ENCODE measurements at places on chromosomes 4 and X. TPM values are rescaled to one million over a fixed set of nuclear protein-coding genes. Genes with fewer than 3 reads are reported as not detected.
A peak's percentile ranks its signal among the peaks of the same experiment; 100 is the strongest.

- no peaks in the 10 kb centered on the region for H3K27me3 ChIP-seq
- no peak overlapping the region for H3K4me3 ChIP-seq
- DNase-seq, result no peak
- no peaks in the 10 kb centered on the region for H3K4me1 ChIP-seq
- H3K27ac ChIP-seq, result no peak overlapping the region
Measured at GRCh38 chrX:123455693-123456092, 271.6 kb downstream of the GRIA3 start.

DNA sequence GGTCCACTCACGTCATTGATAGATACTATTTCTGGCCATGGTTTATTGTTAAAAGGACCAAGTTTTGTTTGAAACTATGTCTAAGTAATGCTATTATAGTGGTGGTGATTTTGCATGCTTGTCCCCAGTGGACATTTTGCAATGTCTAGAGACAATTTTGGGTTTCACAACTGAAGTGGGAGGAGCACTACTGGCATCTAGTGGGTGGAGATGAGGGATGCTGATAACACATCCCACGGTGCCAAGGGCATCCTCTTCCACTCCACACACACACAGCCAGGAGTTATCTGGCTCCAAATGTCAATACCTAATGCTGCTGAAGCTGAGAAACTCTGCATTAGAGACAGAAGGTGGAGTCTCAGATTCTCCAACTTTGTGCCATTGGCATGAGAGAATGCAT lies 131.2 kb downstream of the FRMPD4 start:
- H3K4me1 ChIP-seq, result peaks cover 9% of the 10 kb centered on the region
- no peak for DNase-seq
- H3K27ac ChIP-seq, result no peak overlapping the region
- no peak overlapping the region for H3K4me3 ChIP-seq
- no peaks in the 10 kb centered on the region for H3K36me3 ChIP-seq
- no peaks in the 10 kb centered on the region for H3K27me3 ChIP-seq

- no peak for DNase-seq
- H3K27me3 ChIP-seq, result no peaks in the 10 kb centered on the region
- H3K4me3 ChIP-seq, result peak overlapping the region; percentile 100
- H3K36me3 ChIP-seq, result no peaks in the 10 kb centered on the region
- H3K4me1 ChIP-seq, result peaks cover 59% of the 10 kb centered on the region
Measured at GRCh38 chrX:153969904-153970356, 1.7 kb downstream of the HCFC1 start.

GRCh38 chrX:95056901-95057300 lies 1382.9 kb downstream of the FAM133A start:
- no peaks in the 10 kb centered on the region for H3K27me3 ChIP-seq
- no peaks in the 10 kb centered on the region for H3K36me3 ChIP-seq
- no peak overlapping the region for H3K27ac ChIP-seq
- no peak overlapping the region for H3K4me3 ChIP-seq

Gene GABRQ
- total RNA-seq, result not detected

Gene FABP2
- total RNA-seq, result not detected

GRCh38 chrX:153361781-153362397 lies 27.9 kb downstream of the ZNF275 start:
- H3K27ac ChIP-seq, result no peak overlapping the region
- no peaks in the 10 kb centered on the region for H3K36me3 ChIP-seq
- H3K4me1 ChIP-seq, result no peaks in the 10 kb centered on the region
- no peak for DNase-seq
- peaks cover 13% of the 10 kb centered on the region for H3K27me3 ChIP-seq

Gene FBXO8
- total RNA-seq, result 22.0 TPM

DNA sequence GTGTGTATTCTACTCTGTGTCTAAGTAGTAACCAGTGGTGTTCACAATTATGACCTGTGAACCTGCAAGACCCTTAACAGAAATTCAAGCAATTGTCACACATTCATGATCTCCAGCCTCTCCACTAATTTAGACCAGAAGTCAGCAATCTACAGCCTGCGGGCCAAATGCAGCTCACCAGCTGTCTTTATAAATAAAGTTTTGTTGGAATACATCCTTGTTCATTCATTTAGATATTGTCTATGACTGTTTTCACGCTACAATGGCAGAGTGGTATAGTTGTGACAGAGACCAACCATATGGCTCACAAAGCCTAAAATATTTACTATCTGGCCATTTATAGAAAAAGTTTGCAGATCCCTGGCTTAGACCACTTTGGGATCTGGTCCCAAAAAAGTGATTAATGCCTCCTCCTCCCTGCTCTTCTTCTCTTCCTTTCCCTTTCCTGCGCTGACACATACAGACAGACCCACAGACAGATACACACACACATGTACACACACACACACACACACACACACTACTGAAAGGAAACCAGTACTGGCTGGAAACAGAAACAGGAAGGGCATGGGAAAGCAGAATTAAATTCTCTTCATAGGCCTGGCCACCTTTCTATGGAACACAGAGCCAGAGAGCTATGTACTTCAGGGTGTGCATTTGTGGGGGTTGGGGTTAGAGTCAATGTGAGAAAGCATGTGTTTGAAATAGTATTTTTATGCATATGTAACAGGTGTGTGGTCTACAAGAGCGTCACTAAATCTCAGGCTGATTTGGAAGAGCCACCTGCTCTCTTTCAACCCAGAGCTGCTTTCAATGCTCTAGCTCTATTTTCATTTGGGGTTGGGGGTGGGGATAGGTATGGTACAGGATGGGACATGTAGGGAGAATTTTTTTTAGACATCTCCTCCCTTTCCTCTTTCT lies 49.7 kb upstream of the TMEM164 start:
- H3K36me3 ChIP-seq, result no peaks in the 10 kb centered on the region
- H3K27me3 ChIP-seq, result peaks cover 5% of the 10 kb centered on the region
- H3K4me3 ChIP-seq, result no peak overlapping the region
- DNase-seq, result no peak
- no peaks in the 10 kb centered on the region for H3K4me1 ChIP-seq

DNA sequence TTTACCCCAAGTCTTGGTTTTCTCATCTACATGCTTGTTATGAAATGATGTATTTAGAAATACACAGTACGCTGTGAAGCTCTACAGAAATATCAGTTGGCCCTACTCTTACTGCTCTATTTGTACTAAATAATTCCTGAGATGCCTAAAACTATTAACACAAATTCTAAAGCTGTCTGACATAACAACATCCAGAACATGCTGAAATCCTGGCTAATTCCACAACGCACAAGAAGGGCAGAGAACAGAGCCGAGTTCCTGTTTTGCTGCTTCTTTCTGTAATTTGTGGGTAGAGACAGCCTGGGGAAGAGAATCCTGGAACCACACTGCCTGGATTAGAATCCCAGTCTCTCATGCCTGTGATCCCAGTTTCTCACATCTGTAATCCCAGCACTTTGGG lies 59.0 kb downstream of the ZNF827 start:
- H3K4me3 ChIP-seq, result no peak overlapping the region
- no peak for DNase-seq
- H3K27ac ChIP-seq, result no peak overlapping the region
- H3K27me3 ChIP-seq, result no peaks in the 10 kb centered on the region
- peaks cover 31% of the 10 kb centered on the region for H3K4me1 ChIP-seq
- H3K36me3 ChIP-seq, result peaks cover 27% of the 10 kb centered on the region

Gene C1GALT1C1
- 26.6 TPM for total RNA-seq

Gene NEUROG2
- total RNA-seq, result not detected

GRCh38 chr4:158621729-158622128 lies 50.0 kb downstream of the C4orf46 start:
- H3K4me3 ChIP-seq, result no peak overlapping the region
- peaks cover 7% of the 10 kb centered on the region for H3K27me3 ChIP-seq
- no peaks in the 10 kb centered on the region for H3K36me3 ChIP-seq
- peaks cover 2% of the 10 kb centered on the region for H3K4me1 ChIP-seq
- no peak overlapping the region for H3K27ac ChIP-seq

DNA sequence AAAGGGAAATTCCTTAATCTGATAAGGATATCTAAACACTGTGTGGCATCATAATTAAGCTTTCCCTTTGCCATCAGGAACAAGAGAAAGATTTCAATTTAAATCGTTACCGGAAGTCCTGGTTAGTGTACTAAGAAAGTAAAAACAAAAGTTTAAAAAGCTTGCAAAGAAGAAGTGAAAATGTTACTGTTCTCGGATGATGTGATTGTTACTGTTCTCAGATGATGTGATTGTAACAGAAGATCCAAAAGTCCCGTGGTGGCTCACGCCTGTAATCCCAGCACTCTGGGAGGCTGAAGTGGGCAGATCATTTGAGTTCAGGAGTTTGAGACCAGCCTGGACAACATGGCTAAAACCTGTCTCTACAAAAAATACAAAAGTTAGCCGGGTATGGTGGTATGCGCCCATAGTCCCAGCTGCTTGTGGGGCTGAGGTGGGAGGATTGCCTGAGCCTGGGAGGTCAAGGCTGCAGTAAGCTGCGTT lies 62.5 kb downstream of the RGS12 start:
- no peak overlapping the region for H3K27ac ChIP-seq
- H3K27me3 ChIP-seq, result no peaks in the 10 kb centered on the region
- peaks cover 17% of the 10 kb centered on the region for H3K36me3 ChIP-seq
- peak; percentile 38 for DNase-seq

GRCh38 chrX:102113367-102113766 lies 12.1 kb upstream of the TCEAL2 start:
- no peak overlapping the region for H3K27ac ChIP-seq
- H3K27me3 ChIP-seq, result no peaks in the 10 kb centered on the region
- no peak for DNase-seq

GRCh38 chrX:52277666-52278065 lies 91.2 kb upstream of the XAGE2 start:
- no peak for DNase-seq
- no peaks in the 10 kb centered on the region for H3K4me1 ChIP-seq
- no peak overlapping the region for H3K27ac ChIP-seq
- peaks cover 10% of the 10 kb centered on the region for H3K27me3 ChIP-seq
- H3K4me3 ChIP-seq, result no peak overlapping the region

DNA sequence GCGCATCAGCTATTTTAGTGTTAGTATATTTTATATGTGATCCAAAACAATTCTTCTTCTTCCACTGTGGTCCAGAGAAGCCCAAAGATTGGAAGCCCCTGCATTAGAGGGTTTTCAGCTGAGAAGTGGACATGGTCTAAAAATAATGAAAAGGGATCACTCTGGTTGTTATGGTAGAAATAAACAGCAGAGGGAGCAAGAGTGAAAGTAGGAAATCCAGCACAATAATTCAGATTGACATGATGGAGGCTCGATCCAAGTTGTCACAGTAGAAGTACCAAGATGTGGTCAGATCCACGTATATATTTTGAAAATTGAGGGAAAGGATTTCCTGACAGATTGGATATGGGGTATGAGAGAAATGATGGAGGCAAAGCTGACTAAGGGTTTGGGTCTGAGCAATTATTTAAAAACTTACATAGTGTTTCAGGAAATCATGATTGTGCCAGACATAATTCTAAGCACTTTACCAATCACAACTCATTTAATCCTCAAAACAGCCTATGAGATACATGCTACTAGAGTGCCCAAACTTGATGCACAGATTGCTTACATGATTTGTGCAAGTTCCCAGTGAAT lies 17.0 kb upstream of the TMEM144 start:
- no peak for DNase-seq
- peak overlapping the region; percentile 17 for H3K4me3 ChIP-seq
- peaks cover 10% of the 10 kb centered on the region for H3K27me3 ChIP-seq
- peaks cover 2% of the 10 kb centered on the region for H3K4me1 ChIP-seq
- H3K36me3 ChIP-seq, result no peaks in the 10 kb centered on the region
- H3K27ac ChIP-seq, result no peak overlapping the region

- peaks cover 4% of the 10 kb centered on the region for H3K27me3 ChIP-seq
- no peaks in the 10 kb centered on the region for H3K36me3 ChIP-seq
- H3K4me1 ChIP-seq, result no peaks in the 10 kb centered on the region
- no peak overlapping the region for H3K27ac ChIP-seq
- H3K4me3 ChIP-seq, result no peak overlapping the region
- DNase-seq, result no peak
Measured at GRCh38 chr4:16676230-16676770, 222.1 kb downstream of the LDB2 start.

Gene GIMD1
- not detected for total RNA-seq

- no peaks in the 10 kb centered on the region for H3K36me3 ChIP-seq
- no peak overlapping the region for H3K27ac ChIP-seq
- DNase-seq, result no peak
- peak overlapping the region; percentile 17 for H3K4me3 ChIP-seq
- H3K27me3 ChIP-seq, result peaks cover 67% of the 10 kb centered on the region
Measured at GRCh38 chr4:108170631-108171338, 2.1 kb upstream of the LEF1 start.

- no peaks in the 10 kb centered on the region for H3K27me3 ChIP-seq
- H3K4me3 ChIP-seq, result no peak overlapping the region
- H3K36me3 ChIP-seq, result no peaks in the 10 kb centered on the region
- H3K27ac ChIP-seq, result no peak overlapping the region
- no peaks in the 10 kb centered on the region for H3K4me1 ChIP-seq
- no peak for DNase-seq
Measured at GRCh38 chrX:80512924-80513323, 92.7 kb downstream of the TENT5D start.

DNA sequence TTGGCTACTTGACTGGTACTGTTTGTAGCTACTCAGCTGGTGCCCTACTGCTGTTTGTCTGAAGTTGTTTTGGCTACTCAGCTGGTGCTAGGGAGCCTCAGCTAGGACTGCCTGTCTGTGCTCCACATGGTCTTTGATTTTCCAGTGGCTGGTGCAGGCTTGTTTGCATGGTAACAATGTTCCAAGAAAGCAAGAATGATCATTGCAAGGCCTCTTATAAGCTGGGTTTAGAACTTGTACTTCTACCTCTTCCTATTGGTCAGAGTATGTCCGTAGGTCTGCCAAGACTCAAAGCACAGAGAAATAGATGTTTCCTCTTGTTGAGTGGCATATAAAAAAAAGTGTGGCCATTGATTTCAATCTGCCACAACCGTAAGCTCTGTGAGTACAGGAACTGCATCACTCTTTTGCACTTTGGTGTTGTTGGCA lies 17.6 kb downstream of the NFKB1 start:
- H3K27ac ChIP-seq, result no peak overlapping the region
- no peak for DNase-seq
- H3K4me1 ChIP-seq, result peaks cover 24% of the 10 kb centered on the region
- no peaks in the 10 kb centered on the region for H3K27me3 ChIP-seq
